Omental fat pad (tissue), 4 donors: ENCODE measurements at places on chromosomes 3 and 15.

GRCh38 chr3:37114251-37115145, 59.9 kb downstream of the LRRFIP2 start:
- DNase-seq: no peak

DNA sequence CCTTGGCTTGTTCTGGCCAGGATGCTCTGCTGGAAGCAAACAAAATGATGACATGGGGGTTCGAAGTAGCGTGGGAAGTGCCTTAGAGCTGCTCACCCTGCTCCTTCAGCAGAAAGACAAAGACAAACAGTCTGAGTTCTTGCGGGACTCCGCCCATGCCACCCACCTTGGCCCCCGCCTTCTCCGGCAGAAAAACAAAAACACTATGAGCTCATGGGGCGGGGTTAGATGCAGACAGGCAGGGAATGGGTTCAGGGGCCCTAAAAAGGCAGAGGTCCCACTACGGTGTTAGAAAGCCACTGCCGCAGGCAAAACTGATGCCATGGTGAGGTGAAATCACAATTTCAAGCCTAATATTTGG, 9.7 kb upstream of the NCKIPSD start:
- no peak for DNase-seq

GRCh38 chr15:77019521-77020331, 24.8 kb downstream of the PSTPIP1 start:
- no peak for DNase-seq

- peak; percentile 12 for DNase-seq
These were observed 47.2 kb upstream of the SLC41A3 start for GRCh38 chr3:126130981-126131745.

DNA sequence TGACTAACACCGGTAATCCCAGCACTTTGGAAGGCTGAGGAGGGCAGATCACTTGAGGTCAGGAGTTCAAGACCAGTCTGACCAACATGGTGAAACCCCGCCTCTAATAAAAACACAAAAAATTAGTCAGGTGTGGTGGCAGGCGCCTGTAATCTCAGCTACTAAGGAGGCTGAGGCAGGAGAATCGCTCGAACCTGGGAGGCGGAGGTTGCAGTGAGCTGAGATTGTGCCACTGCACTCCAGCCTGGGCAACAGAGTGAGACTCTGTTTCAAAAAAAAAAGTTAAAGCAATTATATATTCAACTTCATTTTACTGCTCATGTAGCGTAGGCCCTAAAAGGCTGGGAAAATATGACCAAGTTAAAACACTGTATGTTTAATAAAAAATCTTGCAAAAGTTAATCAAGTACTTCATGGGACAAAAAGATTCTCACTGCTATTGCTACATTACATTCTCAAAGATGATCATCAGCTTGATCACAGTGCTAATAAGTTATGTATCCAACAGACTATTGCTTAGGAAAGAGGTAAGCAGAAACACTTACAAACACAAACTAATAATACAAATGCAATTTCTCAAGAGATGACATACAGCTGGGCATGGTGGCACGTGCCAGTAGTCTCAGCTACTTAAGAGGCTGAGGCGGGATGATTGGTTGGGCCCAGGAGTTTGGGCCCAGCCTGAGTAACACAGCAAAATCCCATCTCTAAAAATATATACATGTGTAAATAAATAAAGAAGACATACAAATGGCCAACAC, 2.7 kb downstream of the COPS2 start:
- DNase-seq: no peak
